ENCODE measurements at places on chromosomes 5 and 9.

GRCh38 chr5:151868451-151868850 lies 56.2 kb downstream of the GLRA1 start:
- no peak for DNase-seq

GRCh38 chr9:19269582-19269981 lies 39.1 kb downstream of the DENND4C start:
- DNase-seq: no peak

- DNase-seq: no peak
Observed at GRCh38 chr9:120528829-120529228, 51.1 kb downstream of the CDK5RAP2 start.

DNA sequence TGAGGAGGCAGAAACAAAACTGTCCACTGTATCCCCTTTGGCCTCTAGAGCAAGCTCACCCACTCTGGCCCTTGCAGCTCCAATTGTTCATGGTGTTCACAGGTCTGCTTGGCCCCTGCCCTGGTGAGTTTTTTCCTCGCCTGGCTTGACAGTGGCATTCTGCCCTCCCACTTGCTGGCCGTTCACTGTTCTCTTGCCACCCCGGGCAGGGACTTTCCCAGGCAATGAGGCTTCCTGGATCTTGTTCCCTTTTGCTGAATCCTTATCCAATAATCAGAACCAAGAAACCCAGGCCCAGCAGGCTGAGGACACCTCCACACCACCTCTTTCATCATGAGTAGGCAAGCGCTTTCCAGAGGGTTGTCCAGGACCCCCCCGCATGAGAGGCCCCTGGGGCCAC lies 31.2 kb downstream of the ZNF618 start:
- no peak for DNase-seq

DNA sequence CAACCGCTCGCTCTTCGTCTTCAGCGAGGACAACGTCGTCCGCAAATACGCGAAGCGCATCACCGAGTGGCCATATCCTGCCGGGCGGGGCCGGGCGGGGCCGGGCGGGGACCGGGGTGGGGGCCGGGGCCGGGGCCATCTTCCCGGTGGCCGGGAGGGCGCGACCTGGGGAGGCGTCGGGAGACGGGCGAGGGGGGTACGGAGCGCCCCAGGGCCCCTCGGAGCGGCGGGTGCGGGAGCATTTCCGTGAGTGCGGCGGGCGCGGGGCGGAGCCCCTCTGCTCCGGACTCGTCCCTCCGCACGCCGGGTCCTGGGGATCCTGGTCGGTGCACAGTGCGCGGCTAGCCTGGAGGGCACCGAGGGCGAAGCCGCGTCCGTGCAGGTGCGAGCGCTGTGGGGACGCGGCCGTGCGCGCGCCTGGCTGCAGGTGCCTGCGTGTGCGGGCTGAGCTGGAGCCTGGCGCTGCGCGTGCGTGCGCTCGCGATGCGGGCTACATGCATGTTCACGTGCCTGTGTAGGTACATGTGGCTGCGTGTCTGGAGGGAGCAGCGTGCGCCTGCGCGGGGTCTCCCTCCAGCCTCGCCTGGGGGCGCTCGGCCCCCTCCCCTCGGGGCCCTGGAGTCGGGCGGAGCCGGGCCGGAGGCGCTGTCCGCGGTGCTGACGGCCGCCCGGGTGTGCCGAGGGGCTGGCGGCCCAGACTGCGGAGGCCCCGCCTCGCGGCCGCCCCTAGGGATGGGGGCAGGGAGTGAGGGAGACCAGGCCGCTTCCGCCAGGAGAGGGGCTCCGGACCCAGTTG lies 762 bp downstream of the CACNA1B start:
- no peak for DNase-seq

GRCh38 chr9:133106511-133107244 lies 14.4 kb downstream of the RALGDS start:
- no peak for DNase-seq
